ENCODE measurements at places on chromosomes 3 and 15.
A peak's percentile ranks its signal among the peaks of the same experiment; 100 is the strongest.

DNA sequence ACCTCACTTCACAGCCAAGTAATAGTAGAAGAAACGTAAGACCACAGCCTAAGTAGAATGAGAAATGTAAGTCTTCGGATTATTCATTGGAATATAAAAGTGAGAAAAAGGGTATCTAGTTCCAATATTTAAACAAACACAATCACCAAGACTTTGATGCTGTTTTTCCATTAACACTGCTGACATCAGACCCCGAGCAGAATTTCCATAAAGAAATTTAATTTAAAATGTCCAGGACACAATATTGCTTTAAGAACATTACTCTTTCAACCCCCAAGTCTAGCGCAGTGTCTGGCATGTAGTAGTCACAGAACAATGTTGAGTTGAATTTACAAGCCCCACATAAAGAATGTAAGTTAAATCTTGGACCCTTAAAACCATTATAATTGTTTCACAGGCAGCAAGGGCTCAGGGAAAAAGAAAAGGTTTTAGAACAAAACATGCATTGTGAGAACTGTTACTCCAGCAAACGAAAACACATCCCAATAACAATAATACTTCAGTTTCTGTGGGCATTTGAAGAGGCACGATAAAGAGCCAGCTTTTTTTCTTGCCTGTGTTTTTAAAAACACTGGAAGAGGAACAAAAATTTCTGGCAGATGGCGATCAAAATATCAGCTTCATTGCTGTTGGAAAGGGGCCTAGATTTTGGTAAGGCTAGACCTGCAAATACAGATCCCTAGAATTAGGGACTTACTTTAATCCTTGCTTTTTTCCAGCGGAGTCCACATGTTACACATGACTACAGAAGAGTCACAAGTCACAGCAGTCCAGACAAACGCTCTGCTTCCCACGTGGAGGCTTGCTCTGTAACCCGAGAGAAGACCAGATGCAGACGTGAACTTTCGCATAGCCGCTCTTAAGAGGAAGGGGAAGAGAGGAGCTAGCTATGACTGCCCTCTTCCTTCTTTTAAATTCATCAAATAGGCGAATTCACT lies 77.9 kb upstream of the IGSF10 start:
- DNase-seq, result no peak

DNA sequence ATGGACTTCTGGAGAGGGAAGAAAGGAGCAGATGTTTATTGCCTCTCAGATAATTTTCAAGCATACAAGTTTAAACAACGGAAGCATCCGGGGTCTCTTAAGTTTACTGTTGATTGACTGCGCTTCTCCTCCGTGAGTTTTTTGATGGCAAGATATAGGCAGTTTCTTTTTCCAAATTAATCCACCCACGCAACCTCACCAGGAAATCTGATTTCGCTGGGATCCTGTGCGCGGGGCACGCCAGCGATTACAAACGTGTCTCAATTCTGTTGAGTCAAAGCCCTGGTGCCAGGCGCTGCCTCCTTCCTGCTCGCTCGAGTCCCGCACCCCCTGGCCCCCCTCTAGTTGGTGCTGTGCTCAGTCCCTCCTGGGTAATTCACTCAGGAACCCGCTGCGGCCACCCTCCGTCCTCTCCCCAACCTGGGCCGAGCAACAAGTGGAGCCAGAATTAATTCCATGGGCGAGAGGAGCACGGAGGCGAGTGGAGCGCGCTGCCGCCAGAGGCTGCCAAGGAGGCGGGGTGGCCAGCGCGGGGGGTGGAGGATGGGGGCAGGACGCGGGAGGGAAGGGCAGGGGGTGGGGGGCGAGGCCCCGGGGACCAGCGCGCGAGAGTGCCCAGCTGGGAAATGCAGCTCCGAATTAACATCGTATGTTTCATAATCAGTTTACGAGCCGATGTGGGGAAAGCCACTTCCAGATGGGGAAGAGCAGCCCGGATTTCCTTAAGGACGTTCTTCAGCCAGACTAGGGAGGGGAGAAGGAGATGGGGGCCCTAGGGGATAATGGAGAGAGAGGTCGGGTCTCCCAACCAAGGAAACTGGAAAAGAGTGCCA lies 6.0 kb downstream of the WNT5A start:
- DNase-seq, result no peak

DNA sequence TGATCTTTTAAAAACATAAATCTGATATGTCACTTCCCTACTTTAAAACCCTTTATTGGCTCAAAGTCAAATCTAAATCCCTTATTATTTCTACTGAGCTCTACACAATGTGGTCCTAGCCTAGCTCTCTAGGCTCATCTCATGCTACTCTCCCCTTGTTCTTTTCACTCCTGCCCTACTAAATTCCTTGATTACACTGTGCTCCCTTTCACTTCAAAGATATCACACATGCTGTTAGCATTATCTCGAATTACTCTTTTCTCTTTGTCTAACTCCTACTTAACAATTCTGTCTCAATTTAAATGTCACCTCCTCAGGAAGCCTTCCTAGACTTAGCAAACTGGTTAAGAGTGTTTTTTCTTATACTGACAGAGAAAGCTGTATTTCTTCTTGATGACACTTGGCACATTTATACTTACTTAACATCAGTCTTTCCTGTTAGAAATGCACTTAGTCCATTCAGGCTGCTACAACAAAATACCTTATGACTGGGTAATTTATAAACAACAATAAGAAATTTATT lies 102.0 kb downstream of the SCAPER start:
- no peak for DNase-seq

DNA sequence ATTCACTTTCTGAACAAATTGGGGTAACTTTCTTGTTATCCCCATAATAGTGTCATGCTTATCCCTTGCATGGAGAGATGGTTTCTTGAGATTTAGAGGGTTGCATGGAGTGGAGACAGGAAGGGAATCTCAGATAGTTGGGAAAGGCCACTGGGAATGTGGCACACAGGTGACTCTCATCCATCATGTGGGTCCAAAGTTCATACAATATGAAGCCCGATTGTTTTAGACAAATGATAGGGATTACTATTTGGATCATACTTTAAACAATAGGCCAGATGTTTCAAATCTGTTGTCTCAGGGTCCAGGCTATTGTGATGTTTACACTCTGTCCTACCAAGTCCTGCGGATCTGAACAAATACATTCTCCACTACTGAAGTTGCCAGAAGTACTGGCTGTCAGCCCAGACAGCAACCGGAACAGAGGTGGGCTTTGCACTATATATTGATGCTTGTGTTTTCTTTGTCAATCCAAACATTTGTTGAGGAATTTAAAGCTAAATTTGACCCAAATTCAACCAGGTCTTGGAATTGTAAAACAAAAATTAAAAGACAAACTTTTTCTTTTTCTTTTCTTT lies 39.2 kb upstream of the NMNAT3 start:
- DNase-seq, result no peak

DNA sequence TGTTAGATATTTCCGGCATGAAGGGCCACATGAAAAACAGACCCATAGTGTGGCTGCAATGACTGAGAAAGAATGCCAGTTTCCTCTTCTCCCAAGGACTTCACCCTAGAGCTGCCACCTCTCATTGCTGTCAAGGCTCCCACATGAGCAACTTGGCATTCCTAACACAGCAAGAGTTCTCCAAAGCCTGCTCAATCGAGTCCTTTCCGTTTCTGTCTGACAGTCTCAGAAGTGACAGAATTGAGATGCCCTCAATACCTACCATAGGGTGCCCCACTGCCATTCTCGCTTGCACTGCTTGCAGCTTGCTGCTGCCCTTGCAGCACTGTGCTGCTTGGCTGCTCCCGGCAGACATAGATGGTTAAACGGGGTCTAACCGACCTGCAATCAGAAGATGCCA lies 44.3 kb downstream of the UBP1 start:
- DNase-seq, result no peak

DNA sequence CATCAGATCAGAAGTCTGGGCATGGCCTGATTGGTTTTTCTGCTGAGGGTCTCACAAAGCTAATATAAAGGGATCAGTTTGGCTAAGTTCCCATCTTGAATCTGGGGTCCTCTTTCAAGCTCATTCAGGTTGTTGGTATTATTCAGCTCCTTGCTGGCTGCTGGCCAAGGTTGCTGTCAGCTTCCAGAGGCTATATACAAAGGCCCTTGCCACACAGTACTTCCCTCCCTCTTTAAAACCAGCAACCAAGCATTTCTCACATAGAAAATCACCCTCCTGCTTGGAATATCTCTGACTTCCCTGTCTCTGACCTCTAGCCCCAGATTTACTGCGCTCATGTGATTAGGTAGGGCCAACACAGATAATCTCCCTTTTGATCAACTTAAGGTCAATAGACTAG lies 442.9 kb downstream of the ERC2 start:
- DNase-seq, result no peak

DNA sequence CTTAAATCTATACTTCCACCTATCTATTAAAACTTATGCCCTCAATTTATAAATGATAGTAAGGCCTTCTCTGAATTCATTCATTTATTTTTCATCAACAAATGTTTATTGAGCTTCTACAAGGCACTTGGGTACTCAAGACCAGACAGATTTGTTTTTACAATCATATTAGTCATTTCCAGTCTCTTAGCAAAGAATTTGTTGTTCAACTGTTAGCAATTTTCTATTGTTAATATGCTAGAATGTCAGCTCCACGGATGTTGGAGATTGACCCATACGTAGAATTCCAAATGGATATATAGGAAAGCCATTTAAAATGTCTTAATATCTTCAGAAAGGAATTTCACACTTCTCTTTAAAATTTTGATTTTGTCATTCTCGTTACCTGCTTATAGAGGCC lies 36.7 kb downstream of the ZBTB38 start:
- DNase-seq, result peak; percentile 95

GRCh38 chr3:78724859-78725258 lies 1042.9 kb downstream of the ROBO1 start:
- DNase-seq, result no peak

DNA sequence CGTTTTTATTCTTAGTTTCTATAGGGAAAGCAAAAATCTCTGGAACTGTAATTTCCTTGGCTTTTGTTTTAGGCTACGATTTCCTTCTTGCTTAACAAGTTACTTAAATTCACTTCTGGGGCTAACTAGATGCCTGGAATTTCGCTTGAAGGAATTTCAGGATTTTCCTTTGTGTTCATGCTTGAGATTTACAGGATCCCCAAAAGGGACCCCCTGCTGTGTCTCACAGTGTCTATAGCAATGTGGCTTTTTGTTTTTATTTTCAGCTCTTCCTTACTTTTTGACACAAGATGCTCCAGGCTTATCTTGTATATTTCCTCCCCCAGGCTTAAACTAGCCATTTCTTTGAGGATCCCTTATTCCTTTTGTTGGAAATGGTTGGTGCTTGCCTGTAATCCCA lies 95.5 kb upstream of the DPPA4 start:
- no peak for DNase-seq

DNA sequence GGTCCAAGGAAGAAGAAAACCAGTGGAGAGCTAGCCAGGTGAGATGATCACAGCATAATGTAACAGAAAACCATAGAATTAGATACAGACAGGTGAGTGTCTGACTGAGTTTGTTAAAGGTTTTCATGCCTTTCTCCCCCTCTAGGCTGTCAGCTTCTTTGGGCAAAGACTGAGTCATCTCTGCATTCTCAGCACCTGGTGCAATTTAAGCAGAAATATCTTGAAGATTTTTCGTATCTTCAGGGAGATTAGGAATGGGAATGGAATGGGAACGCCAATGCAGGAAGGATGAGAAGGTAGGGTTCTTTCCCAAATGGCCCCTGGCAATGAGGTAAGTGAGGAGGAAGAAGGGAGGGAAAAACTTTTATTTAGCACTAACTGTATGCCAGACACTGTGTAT lies 122.0 kb upstream of the SLC7A14 start:
- DNase-seq, result no peak

- no peak for DNase-seq
Measured at GRCh38 chr3:111668326-111668725, 73.2 kb upstream of the ZBED2 start.

- DNase-seq, result peak; percentile 21
Measured at GRCh38 chr3:143358793-143359491, 239.4 kb downstream of the CHST2 start.

- DNase-seq, result no peak
Measured at GRCh38 chr3:66800941-66801545, 197.1 kb upstream of the KBTBD8 start.

- DNase-seq, result no peak
Measured at GRCh38 chr3:11985866-11986265, 18.3 kb upstream of the SYN2 start.

- no peak for DNase-seq
Measured at GRCh38 chr3:125129512-125129997, 73.8 kb upstream of the HEG1 start.

DNA sequence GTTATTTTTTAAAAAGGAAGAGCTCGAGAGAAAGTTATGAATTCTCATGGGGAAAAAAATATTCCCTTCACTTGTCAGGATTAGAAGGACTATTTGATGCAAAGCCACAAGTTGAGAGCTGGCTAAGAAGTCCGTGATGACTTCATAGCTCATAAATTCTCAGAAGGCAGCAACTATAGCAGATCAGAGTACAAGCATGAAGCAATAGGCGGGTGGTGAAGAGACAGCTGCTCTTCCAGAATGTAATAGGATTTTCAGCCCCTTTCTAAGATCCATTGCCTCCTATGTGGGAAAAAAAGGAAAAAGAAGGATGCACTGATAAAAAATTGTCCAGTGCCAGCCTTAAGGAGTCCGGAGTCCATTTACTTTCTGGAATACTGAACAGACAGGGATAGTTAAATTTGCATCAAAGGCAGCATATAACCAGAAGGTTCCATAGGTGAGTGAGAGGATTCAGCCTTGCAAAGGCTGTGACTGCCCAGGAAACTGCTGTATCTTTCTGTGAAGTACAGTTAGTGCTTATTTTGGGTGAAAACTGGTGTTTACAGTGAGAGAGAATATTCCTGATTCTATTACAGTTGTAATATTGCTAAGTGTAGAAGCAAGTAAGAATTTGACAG lies 929.5 kb upstream of the ALCAM start:
- DNase-seq, result no peak

- no peak for DNase-seq
Measured at GRCh38 chr3:151798466-151798865, 15.4 kb upstream of the AADAC start.

- no peak for DNase-seq
Measured at GRCh38 chr3:52388348-52388821, 56.5 kb downstream of the SEMA3G start.

GRCh38 chr3:140088513-140088912 lies 153.5 kb downstream of the CLSTN2 start:
- DNase-seq, result no peak

DNA sequence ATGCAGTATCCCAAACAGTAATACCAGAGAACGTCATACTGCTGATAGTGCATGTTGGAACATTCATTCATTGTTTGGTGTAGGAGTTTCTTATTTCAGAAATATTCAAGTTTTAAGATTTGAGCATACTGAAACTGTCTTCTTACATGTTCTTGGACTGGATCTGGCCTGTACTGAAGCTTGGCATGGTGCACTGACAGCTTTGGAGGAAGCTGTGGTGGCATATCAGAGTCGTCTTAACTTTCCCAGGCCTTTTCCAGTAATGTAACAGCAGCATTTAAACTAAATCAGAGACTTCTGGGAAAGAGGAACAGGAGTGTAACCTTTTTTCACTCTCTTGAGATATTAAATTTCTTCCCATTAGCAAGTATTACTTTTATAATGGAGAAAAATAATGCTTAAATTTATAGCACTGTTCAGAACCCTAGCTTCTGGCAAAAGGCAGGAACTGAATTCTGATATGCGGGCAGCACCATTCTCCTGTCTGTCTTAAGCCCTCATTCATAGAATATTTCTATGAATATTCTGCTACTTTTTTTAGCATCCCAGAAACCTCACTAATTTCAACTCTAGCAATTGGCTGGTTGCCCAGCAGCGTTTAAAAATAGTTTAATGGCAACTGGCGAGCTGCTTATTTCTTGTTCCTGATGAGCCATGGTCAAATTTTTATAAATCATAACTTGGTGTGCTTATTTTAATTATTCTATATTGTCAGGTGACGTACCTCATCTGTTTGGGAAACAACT lies 31.1 kb downstream of the DNAJC13 start:
- DNase-seq, result no peak
